Stimulated activated CD4-positive, alpha-beta T cell treated with anti-CD3 and anti-CD28 coated beads, TNF-alpha, amount 100 ng/mL, for 24 hours (primary cell): ENCODE measurements at places on chromosomes 16 and 17.

DNA sequence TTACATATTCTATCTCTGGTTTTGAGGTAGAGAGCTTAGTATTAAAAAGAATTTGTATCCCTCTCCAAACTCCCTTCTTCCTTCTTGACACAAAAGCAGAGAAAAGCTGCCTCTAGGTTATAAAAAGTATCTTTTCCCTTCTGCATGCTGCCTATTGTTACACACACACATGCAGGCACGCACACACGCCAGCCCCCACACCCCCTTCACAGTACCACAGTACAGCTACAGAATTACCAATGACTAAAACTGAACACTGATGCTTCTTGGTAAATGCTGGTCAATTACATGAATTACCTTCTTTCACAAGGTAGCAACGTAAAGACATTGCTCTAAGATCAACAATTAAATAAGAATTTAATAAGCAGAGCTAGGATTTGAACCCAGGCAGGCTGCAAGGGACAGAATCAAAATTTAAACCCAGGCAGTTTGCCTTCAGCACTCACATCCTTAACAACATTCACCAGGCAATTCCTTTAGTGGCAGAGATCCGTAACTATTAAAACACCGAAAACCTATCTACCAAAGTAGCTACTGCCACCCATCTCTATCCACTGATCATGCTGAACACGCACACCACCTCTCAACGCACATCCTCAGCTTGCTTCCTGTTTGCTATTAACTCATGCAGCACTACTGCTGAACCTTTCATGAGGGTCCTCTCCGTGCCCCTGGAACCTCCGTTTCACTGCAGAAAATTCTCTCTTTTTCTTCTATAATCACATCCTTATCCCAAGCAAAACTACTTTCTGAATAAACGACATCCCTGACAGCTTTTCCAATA lies 37.8 kb downstream of the YWHAE start:
- DNase-seq: no peak

DNA sequence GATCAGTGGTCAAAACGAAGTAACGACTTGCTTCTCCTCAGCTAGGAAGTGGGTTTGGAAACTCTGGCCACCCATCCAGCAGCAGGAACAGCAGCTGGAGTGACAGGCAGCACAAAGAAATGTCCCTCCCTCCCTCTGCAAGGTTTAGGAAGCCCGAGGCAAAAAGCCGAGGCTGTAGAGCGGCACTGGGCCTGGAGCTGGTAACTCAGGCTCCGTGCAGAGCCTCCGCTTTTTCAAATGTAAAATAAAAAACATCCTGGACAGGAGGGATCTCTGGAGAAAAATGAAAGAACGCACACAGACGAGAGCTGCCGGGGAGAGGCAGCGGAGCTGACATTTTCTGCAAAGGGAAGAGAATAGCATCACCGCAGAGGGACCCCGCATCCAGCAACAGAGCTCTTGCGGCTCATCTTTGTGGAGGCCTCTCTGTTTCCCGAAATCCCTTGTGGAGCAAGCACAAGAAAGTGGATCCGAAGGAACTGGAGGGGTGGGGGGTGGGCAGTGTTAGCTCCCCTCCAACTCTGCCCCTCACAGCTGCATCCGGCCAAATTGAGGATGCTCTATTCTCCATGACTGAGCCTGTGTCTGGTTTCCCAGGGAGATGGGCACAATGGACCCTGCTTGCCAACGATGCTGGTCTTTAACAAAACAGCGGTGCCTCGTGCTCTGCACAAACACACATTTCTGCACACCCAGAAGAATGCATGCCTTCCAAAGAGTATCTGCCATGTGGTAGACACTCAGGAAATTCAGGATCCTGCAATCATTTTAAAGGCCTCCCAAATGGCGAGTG lies 335.5 kb upstream of the ZFHX3 start:
- DNase-seq: no peak

- DNase-seq: no peak
Observed at GRCh38 chr16:71811261-71811803, 2.7 kb upstream of the AP1G1 start.

- no peak for DNase-seq
Observed at GRCh38 chr17:7413346-7413985, 5.8 kb downstream of the NLGN2 start.

GRCh38 chr16:49018259-49018931 lies 263.2 kb downstream of the CBLN1 start:
- no peak for DNase-seq

DNA sequence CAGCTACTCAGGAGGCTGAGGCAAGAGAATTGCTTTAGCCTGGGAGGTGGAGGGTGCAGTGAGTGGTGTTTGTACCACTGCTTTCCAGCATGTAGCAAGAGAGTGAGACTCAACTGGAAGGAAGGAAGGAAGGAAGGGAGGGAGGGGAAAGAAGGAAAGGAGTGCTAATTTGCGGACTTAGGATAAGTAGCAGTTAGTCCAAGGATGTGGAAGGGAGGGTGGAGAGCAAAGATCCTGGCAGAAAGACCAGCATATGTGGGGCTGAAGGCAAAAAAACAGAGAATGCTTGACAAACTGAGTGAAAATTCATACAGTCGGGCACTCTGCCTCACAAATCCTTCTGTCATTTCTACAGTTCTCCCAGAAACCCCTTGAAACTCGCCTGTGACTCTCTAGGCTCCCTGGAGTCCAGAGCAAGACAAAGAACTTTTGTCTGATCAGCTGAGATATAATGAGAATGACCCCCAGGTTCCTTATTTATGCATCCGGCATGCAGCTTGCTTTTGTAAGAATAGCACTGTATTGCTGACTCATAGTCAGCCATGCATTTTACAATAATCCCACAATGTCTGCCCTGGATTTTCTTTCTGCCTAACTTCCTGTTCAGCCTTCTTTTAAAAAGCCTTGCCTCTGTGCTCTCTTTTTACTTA lies 31.5 kb downstream of the CDK5RAP3 start:
- no peak for DNase-seq

- DNase-seq: no peak
Observed at GRCh38 chr17:46742565-46743270, 75.8 kb downstream of the WNT3 start.

GRCh38 chr17:68834328-68834836 lies 120.8 kb downstream of the ABCA8 start:
- no peak for DNase-seq

DNA sequence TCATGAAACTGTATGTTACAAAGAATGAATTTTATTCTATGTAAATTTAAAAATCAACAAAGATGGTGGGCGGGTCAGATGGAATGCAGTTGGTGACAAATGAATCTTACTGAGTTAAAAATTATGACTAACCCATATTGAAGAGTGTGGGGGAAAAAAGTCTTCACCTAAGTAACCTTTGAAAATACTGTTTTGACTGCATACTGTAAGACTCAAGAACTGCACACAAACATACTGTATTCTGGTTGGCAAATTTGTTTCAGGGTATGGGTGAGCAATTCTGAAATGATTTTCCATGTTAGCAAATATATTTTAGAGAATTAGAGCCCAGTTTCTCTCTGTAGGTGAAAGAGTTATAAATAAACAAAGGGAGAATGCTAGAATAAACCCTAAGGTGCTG lies 153.7 kb upstream of the KCNJ18 start:
- no peak for DNase-seq

- DNase-seq: no peak
Observed at GRCh38 chr16:81558077-81558443, 113.5 kb downstream of the CMIP start.

GRCh38 chr17:31494259-31495021 lies 103.0 kb downstream of the RAB11FIP4 start:
- peak; percentile 48 for DNase-seq

DNA sequence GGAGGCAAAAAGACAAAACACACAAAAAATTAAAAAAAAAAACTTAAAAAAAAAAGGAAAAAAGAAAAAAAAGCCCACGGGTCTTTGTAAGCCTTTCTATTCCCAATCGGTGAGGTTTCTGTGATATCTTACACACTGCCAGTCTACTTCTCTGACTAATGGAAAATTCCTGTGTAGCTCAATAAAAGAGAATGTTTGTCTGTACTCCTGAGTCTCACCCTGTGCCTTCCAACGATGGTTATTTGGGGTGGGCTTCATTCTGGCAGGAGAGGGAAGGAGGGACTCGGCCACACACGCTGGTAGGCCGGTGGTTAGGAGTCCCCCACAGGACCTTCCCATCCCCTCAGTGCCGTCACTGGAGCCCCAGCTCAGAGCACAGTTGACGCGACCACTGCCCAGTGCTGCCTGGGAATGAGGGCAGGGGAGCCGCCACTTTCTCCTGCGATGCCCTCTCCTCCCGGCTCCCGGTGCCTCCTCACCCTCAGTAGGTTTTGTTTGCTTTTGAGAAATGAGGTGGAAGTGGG lies 68.0 kb downstream of the AMFR start:
- DNase-seq: no peak

- DNase-seq: no peak
Observed at GRCh38 chr17:44241106-44241624, 21.7 kb upstream of the UBTF start.

GRCh38 chr17:22703204-22703603 lies 1010.9 kb downstream of the KCNJ18 start:
- DNase-seq: no peak

DNA sequence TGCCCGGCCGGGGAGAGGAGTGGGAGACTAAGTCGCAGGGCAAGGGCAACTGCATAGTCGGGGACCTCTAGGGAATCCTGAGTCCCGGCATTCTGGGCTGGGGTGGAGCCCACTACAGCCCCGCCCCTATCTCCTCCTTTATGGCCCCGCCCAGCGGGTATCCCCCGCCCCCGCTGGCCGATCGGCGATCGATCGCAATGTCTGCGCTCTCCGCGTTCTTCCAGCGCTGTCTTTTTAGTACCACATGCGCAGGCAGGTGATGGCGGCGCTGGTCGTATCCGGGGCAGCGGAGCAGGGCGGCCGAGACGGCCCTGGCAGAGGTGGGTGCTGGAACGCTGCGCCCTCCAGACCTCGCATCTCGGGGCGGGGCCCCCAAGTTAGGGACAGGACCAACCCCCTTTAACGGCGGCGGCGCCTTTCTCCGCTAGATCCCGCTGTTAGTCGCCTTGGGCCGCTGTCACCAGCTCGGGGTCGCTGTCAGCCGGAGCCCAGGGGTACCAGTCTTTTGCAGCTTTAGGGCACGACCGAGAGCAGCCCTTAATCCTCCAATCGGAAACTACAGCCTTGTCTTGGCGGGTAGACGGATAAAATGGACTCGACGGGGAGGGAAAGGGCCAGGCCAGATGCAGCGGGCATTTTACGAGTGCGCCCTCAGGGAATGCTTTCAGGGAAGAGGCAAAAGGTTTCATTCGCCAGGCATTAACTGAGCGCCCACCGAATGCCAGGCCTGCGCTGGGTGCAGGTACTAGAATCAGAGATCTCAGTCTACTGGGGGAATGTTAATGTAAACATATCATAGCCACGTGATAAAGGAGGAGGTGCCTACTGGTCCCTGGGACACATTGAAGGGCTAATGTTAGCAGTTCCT lies at the start of gene DPH1:
Gene DPH1 (plus strand): TSS at position 243 of the 868 bp plus-strand sequence. CDS start 17 bp downstream, at position 260.
- DNase-seq: peak; percentile 70

DNA sequence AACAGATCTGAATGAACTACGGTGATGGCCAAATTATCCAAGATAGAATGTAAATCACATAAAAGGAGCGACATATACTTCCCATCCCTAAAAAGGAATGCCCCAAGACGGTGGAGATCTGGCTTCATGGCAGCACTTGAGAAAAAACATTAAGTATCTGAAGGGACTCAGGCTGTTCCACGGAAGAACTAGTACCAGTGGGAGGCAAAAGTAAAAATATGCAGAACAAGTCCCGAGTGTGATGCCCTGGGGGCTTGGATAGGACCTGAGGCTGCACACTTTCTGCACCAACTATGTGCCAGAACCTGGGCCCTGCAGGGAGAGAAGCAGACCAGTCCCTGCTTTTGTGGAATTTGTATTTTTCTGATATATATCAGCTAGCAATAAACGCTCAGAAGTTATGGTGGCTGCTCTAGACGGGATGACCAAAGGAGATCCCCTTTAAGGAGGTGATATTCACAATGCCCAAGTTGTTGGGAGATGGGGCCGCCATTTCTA lies 539 bp upstream of the CKLF start:
- DNase-seq: no peak

DNA sequence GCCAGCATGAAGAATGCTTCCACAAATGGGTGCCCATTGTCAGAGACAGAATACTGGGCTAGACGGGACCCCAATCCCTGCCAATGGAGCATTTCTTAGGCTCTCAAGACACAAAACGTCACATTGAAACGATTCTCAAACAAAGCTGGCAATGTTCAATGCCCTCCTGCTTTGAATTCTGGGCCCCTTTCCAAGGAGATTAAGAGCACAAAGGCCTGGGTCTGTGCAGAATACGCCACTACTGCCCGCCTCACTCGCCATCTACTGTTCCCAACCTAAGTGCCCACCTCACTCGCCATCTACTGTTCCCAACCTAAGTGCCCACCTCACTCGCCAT lies 9.7 kb downstream of the CFAP20 start:
- no peak for DNase-seq

GRCh38 chr17:36107660-36108059 lies 4.0 kb downstream of the CCL4 start:
- DNase-seq: no peak

- no peak for DNase-seq
Observed at GRCh38 chr16:82264756-82265155, 94.7 kb upstream of the MPHOSPH6 start.

DNA sequence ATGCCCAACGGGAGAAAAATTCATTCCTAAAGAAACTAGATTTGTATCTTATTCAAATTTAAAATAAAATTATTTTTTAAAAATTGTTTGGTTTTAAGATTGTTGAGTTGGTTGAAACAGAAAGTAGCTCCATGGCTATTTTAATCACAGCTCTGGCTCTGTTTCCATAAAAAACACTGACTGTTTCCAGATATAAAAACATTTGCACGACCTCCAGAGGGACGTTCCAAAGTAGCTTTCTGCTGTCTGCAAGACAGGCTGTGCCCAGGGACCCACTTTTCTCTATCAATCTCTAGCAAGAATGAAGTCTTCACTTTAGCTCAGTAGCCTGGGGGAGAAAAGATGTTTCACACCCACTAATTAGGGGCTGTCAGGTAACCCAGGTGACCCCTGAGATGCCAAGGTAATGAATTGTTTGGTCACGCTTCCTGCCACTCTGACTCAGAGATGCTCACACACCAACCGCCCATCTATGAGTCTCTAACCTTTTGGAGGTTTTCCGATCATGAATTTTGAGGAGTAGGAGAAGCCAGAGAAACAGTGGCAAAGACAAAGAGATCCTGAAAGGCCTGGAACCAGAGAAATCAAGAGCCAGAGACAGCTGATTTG lies 220.1 kb upstream of the SOX9 start:
- DNase-seq: no peak

DNA sequence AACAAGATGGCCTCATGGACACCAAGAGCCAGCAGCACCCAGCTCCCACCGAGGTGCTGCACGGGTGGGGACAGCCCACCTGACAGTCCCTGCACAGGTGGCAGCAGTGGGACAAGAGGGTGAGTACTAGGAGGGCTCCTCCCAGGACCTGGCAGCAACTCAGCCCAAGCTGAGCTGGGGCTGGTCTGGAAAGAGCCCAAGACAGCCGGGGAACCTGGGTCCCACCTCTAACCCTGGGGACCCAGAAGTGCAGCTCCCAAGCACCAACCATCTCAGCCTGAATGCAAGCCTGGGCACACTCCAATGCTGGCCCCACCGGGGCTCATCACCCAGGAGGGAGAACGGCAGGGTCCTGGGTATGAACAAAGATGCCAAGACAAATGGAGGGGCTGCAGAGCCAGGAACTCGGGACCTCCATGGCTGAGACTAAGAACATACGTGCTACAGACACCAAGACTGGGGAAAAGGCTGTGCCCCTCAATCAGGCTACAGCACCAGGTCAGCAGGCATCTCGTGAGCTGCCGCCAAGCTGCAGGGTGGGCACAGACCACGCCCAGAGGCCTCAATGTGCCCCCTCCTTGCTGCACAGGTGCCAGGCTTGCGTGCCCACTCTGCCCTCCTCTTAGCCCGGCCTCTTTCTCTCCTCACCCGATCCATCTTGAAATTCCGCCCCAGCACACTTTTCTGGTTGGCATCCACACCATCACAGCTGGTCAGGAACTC lies 37.5 kb upstream of the GSG1L start:
- DNase-seq: no peak

GRCh38 chr17:77542011-77542410 lies 401.2 kb downstream of the SEC14L1 start:
- DNase-seq: no peak
